Fibroblast of the aortic adventitia (primary cell): ENCODE measurements at places on chromosomes 3 and 15.

DNA sequence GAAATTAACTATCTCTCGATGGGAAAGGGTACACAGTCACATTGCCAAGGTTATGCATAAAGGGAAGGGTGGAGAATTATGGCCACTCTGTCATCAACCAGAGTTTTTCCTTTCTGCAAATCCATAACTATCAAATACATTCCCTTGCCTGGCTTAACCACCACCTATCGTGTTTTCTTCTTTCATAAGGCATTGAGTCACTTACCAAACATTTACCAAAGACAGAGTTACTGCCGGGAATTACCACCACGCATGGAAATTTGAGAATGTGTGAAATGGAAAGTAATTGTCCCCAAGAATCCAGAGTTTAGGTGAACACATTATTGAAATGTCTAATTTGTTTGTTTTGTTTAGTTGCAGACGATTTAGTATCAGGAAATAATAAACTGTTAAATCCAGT is 134.3 kb upstream of the LRRN1 start:
- DNase-seq: no peak

DNA sequence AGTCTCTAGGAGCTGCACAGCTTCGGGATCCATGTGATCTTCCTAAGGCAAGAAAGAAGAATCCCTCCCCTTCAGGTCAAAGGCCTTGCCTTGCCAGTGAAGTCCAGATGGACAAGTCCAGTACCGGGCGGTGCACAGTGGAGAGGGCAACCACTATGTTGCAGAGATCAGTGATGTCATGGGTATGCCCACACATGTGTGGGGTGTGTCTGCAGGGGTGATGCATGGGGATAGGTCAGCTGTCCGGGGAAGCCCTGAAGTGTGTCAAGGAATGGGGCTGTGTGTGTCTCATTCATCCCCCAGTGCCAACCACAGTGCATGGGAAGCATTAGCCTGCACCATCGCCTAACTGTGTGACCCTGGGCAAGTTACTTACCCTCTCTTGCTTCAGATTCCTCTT is 66.5 kb downstream of the TLE3 start:
- no peak for DNase-seq

- no peak for DNase-seq
Measured at GRCh38 chr3:47020311-47020710, 40.8 kb downstream of the NBEAL2 start.

- DNase-seq: no peak
Measured at GRCh38 chr3:17030956-17031652, 146.3 kb downstream of the PLCL2 start.

DNA sequence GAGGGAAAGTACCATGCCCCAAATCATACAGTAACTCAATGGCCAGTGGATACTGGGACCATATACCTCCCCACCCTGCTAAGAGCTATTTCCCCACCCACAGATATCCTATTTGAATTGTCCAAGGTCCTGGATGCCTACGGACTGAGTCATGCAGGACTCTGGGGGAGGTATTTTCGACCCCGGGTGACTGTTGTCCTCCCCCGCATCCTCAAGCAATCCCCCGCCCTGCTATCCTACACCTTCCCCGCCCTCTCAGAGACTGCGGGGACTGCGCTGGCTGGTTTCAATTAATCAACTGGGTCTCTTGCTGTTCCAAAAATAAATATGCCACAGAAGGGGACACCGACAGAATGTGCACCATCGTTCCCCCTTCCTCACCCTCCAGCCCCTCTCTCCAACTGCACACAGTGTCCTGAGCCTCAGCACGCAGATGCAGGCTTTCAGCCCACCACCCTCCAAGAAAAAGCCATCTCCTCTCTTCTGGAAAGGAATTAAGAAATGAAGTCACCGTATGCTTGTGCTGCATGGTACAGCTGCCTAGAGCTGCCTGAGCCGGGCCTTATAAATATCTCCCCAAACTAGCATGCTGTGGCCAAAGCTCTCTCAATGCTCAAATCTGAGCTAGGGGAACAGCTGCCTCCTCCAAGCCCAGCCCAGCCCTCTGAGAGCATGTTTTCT is 8.1 kb downstream of the CAV3 start:
- peak; percentile 84 for DNase-seq

DNA sequence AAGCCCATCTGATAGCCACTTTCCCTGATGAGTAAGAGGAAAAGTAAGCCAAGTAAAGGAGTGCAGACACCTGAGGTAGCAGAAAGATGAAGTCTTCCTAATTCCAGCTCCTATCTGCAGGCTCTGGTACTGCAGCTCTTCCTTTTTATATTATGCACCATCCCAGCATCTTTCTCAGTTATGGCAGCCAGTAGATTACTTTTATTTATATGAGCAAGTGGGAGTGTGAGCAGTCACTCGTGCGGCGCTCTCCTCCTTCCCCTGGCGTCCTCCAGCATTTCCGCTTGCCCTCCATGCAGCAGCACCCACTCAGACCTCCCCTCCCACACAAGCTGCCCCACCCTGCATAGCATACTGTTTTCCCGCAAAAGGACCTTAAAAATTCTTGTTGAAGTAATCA is 465.9 kb upstream of the DPPA4 start:
- no peak for DNase-seq

GRCh38 chr3:194967151-194968117 is 281.8 kb downstream of the FAM43A start:
- no peak for DNase-seq

DNA sequence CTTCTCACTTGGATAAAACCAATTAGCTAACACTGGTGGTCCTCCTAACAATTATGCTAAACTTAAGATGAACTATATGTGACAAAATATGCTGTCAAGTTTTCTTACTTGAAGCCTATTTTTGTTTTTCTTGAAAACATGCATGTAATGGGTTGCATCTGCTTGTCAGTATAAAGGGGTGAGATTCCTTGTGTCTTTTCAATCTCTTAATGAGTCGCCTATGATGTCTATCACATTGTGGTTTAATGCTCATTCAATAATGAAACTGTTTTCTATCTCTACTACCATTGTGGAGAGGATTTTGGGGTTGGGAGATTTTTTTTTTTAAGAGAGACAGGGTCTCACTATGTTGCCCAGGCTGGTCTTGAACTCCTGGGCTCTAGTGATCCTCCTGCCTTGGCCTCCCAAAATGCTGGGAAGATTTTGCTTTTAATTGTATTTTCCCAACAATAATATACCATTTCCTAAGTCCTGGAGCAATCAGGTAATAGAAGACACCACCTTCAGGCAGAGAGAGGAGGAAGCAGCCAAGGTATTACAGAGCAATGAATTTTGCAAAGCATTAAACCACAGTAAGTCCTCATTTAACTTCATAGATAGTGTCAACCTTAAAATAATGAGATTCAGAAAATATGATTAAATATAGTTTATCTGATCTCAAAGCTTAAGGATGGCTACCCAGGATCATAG is 17.4 kb upstream of the TRMT10C start:
- no peak for DNase-seq

DNA sequence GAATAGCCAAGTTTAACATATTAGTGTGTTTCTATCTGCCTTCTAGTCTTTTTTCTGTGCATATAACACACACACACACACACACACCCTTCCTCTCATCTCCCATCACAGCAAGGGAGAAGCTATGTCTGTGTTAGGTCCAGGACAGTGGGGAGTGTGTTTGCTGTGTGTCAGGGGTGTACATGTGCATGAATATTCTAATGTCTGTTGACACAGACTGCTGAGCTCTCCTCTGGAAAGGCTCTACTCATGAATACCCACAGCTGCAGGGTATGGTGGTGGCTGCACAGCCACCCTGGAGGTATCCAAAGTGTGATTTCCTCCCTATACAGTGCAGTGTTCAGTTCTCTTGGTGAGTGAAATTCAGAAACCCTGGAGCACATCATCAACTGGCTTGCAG is 42.9 kb downstream of the ARNT2 start:
- no peak for DNase-seq

- no peak for DNase-seq
Measured at GRCh38 chr15:75037685-75038084, 14.3 kb downstream of the PPCDC start.

- no peak for DNase-seq
Measured at GRCh38 chr3:116155841-116156240, 289.4 kb downstream of the LSAMP start.

DNA sequence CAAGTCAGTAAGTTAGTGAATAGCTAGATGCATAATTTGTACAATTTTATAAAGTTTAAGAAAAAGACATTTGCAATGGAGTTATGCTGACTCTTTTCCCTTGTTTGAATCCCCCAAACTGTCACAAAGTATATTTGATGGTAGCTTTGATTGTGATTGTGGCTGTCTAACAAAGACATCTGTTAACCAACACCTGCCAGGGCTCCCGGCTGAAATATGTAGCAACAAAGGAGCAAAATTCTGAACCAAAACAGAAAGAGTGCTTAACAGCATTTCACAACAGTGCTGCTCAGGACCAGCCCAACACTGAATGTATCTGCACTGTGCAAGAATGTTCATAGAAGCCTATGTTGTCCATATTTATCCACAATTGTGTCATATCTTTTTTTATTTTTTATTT is 39.4 kb downstream of the LEO1 start:
- no peak for DNase-seq

- peak; percentile 27 for DNase-seq
Measured at GRCh38 chr3:129809297-129809696, 84.2 kb downstream of the TMCC1 start.
